ENCODE measurements at places on chromosomes 16 and 17. TPM values are rescaled to one million over a fixed set of nuclear protein-coding genes. Genes with fewer than 3 reads are reported as not detected.

GRCh38 chr16:75701361-75701760 lies at the start of gene DUXB:
Gene DUXB (minus strand): TSS chr16:75701461. CDS start chr16:75701418, 43 bp downstream.
- no peak within 1 kb of the TSS for H3K27ac ChIP-seq
- H3K27me3 ChIP-seq: no peaks in the 10 kb centered on the region
- H3K4me3 ChIP-seq: no peak within 1 kb of the TSS
- no peak for DNase-seq
- no peaks in the 10 kb centered on the region for H3K4me1 ChIP-seq

DNA sequence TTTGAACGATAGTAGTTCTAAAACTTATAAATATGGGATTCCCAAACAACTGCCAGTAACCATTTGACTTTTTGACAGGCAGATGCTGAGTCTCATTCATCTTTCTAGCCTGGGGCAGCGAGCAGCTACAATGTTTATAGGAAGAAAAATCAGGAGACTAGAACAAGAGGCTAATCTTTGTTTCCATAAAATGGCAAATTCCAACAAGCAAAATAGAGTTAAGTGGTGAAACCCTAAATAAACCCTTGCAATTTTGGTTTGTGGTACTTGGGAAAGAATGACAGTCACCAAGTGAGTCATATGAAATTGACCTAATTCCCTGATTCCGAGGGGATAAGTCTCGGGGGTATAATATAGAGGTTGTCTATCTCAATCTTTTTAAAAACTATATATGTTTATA lies 27.3 kb upstream of the HS3ST2 start:
- no peak overlapping the region for H3K4me3 ChIP-seq
- H3K4me1 ChIP-seq: peaks cover 2% of the 10 kb centered on the region
- H3K27ac ChIP-seq: no peak overlapping the region
- DNase-seq: no peak
- H3K36me3 ChIP-seq: no peaks in the 10 kb centered on the region
- no peaks in the 10 kb centered on the region for H3K27me3 ChIP-seq

DNA sequence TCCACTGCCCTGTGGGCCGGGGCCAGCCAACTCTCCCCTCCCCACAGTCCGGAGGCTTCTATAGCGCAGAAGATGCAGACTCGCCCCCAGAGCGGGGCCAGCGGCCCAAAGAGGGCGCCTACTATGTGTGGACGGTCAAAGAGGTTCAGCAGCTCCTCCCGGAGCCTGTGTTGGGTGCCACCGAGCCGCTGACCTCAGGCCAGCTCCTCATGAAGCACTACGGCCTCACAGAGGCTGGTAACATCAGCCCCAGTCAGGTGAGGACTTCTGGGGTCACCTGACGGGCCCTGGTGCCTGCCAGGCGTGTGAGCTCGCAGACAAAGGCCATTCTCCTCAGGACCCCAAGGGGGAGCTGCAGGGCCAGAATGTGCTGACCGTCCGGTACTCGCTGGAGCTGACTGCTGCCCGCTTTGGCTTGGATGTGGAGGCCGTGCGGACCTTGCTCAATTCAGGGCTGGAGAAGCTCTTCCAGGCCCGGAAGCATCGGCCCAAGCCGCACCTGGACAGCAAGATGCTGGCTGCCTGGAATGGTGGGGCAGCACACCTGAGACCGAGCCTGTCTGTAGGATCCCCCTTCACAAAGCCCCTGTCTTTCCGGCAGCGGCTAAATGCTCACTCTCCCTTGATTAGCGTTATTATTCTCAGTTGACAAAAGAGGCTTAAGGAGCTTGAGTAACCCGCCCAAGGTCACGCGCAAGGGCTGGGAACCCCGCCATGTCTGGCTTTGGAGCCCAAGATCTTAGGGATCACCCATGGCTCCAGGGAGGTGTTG lies 3.9 kb downstream of the SPATA20 start:
- H3K4me1 ChIP-seq: peaks cover 18% of the 10 kb centered on the region
- H3K27ac ChIP-seq: no peak overlapping the region
- H3K36me3 ChIP-seq: no peaks in the 10 kb centered on the region
- no peaks in the 10 kb centered on the region for H3K27me3 ChIP-seq

DNA sequence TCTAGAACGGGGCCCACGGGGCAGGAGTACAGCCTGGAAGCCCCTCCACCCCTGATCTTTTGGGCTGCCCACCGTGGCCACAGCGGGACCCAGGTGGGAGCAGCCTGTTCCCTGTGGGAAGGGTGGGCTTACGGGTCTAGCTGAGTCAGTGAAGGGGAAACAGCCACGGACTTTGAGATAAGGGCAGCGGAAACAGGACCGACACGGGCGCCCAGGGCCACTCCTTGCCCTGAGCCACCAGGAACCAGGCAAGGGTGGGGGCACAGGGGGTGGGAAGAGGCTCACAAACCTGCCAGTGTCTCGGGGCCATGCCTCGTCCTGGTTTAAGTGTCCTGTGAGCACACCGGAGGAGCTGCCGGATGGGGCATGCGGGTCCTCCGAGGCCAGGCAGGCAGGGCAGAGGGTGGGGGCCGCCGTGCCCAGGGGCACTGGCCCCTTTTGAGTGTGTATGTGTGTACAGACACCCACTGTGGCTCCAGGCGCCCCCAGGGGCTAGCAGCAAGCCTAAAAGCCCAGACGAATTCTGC lies 47.6 kb upstream of the PVALEF start:
- H3K27ac ChIP-seq: no peak overlapping the region
- no peaks in the 10 kb centered on the region for H3K36me3 ChIP-seq
- H3K27me3 ChIP-seq: no peaks in the 10 kb centered on the region
- DNase-seq: no peak
- no peak overlapping the region for H3K4me3 ChIP-seq

DNA sequence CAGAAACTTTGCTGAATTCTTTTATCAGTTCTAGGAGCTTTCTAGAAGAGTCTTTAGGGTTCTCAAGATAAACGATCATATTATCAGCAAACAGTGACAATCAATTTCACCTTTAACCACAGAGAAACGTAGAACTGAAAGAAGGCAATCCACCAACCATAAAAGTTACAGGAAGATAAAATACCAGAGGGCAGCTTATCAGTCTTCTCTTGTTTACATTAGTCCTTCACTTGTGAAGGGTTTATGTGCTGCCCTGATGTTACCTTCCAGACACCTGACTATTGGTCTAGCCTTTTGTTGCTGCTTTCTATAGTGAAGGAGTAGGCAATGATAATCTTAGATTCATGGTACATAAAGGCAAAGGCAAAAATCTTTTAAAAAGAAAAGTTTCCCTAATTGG lies 73.2 kb upstream of the EFCAB3 start:
- no peaks in the 10 kb centered on the region for H3K4me1 ChIP-seq
- peaks cover 18% of the 10 kb centered on the region for H3K27me3 ChIP-seq
- H3K36me3 ChIP-seq: no peaks in the 10 kb centered on the region
- H3K27ac ChIP-seq: no peak overlapping the region
- no peak for DNase-seq

DNA sequence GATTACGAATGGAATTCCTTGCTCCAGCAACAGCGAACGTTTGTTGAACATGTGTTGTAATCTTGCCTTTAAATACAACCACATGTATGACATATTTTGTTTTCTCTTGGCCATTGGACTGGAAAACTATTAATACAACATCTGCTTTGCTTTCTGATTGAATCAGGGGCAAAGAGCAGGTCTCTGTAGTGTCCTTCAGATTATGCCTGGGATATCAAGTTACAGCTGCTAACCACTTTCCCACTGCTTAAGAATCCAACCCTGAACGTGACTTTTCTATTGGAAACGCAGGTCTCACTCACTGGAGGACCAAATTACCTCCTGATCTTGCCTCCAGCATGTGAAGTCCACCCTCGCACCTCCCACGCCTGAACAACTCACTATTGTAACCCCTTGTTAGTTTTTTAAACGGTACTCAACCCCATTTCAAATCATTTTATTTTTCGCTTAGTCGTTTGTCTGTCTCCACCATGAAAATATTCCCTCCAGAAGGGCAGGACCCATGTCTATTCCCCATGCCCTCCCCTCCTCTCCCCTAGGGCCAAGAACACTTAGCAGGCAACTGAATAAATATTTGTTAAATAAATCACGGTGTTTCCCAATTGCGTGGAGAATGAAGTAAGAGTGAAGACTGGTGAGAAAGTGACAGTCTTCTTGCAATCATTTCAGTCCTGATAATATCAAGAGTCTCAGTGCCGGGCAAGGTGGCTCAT lies 57.4 kb upstream of the MRTFB start:
- no peaks in the 10 kb centered on the region for H3K27me3 ChIP-seq
- H3K4me3 ChIP-seq: no peak overlapping the region
- H3K4me1 ChIP-seq: no peaks in the 10 kb centered on the region
- no peak for DNase-seq
- H3K27ac ChIP-seq: no peak overlapping the region

DNA sequence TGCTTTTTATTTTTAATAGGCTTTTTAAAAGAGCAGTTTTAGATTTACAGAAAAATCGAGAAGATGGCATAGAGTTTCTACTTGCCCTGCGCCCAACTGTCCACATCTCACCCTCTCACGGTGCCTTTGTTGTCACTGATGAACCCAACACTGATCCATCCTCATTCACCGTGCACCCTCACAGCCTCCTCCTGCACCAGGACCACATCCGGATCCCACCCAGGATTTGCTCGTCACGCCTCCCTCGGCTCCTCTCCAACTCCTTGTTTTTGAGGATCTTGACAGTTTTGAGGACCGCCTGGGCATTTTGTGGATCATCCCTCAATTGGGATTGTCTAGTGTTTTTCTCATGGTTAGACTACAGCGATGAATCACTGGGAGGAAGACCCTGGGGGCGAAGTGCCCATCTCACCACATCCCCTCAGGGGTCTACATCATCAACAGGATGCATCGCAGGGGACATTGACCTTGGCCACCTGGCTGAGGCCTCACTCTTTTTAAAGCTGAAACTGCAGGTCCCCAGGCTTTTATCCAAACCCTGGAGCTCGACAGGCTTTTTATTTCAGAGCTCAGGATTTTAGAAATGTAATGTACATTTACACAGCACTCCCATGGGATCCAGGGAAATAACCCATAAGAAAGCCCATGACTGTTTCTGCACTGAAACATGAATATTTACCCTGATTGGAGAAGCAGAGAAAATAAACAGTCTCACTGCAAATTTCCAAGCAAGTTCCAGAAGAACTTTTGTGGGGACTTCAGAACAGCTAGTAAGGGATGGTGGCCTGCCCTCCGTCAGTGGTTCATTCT lies 71.8 kb upstream of the ZNF469 start:
- no peaks in the 10 kb centered on the region for H3K36me3 ChIP-seq
- H3K4me3 ChIP-seq: no peak overlapping the region
- H3K27me3 ChIP-seq: peaks cover 4% of the 10 kb centered on the region
- H3K27ac ChIP-seq: no peak overlapping the region

GRCh38 chr16:67461600-67462278 lies 19.2 kb downstream of the ATP6V0D1 start:
- no peaks in the 10 kb centered on the region for H3K27me3 ChIP-seq
- H3K4me3 ChIP-seq: no peak overlapping the region
- DNase-seq: no peak
- peaks cover 48% of the 10 kb centered on the region for H3K36me3 ChIP-seq
- peaks cover 29% of the 10 kb centered on the region for H3K4me1 ChIP-seq
- no peak overlapping the region for H3K27ac ChIP-seq

DNA sequence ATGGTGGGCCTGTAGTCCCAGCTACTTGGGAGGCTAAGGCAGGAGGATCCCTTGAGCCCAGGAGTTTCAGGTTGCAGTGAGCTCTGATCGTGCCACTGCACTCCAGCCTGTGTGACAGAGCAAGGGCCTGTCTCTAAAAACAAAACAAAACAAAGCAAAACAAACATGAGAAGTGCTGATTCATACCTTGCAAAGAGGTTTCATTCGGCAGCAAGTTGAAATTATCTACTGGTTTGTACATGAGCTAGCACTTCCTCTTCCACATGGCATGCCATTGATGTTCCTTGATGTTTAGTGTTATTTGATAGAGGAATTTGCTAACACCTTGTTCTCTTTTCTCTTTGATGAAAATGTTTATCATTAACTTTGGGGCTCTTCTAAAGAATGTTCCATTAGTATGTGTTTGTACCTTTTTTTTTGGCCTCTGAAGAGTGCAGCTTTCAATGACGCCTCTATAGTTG lies 50.6 kb downstream of the SPECC1 start:
- H3K4me1 ChIP-seq: no peaks in the 10 kb centered on the region
- H3K27ac ChIP-seq: no peak overlapping the region
- DNase-seq: no peak
- no peaks in the 10 kb centered on the region for H3K27me3 ChIP-seq

GRCh38 chr17:16287563-16288027 lies 65.7 kb downstream of the CENPV start:
- no peaks in the 10 kb centered on the region for H3K36me3 ChIP-seq
- H3K4me1 ChIP-seq: peaks cover 54% of the 10 kb centered on the region
- no peaks in the 10 kb centered on the region for H3K27me3 ChIP-seq
- DNase-seq: no peak
- H3K4me3 ChIP-seq: no peak overlapping the region

DNA sequence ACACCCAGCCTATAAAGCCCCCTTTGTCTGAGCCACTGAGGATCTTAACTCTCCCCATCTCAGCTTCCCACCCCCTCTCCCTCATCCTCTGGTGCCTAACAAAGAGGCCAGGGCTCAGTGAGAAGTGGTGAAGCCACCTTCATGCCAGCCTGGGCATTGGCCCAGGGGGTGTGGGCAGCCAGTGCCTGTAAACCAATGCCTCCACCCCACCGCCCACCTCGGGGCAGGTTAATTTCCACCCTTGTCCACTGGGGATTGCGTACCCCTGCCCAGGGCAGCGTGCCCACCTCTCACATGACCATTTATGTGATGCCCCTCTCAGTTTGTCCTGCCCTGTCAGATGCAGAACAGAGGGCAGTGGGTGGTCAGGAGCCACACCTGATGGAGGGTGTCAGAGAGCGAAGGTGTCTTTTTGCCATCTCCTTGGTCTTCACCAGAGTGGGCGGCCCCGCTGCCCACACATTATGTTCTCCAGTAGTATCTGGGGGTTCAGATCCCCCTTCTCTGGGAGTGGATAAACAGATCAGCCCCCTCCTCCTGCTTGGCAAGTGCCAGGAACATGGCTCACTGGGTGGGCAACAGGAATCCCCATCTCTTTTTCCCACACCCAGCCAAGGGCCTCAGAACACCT lies 10.1 kb upstream of the ARHGAP23 start:
- no peaks in the 10 kb centered on the region for H3K36me3 ChIP-seq
- peaks cover 48% of the 10 kb centered on the region for H3K27me3 ChIP-seq
- peaks cover 17% of the 10 kb centered on the region for H3K4me1 ChIP-seq
- no peak for DNase-seq
- H3K27ac ChIP-seq: no peak overlapping the region
- H3K4me3 ChIP-seq: no peak overlapping the region

The VAT1L gene
- total RNA-seq: not detected

The KRTAP4-2 gene
- not detected for total RNA-seq

The RAD51D gene
- 6.2 TPM for total RNA-seq

The PHF23 gene
- 5.1 TPM for total RNA-seq

The KRT32 gene
- total RNA-seq: not detected

The SLC52A1 gene
- total RNA-seq: 0.17 TPM

Data from CD4-positive, alpha-beta T cell (primary cell).